ENCODE measurements at places on chromosomes 5 and 9.
A peak's percentile ranks its signal among the peaks of the same experiment; 100 is the strongest.

DNA sequence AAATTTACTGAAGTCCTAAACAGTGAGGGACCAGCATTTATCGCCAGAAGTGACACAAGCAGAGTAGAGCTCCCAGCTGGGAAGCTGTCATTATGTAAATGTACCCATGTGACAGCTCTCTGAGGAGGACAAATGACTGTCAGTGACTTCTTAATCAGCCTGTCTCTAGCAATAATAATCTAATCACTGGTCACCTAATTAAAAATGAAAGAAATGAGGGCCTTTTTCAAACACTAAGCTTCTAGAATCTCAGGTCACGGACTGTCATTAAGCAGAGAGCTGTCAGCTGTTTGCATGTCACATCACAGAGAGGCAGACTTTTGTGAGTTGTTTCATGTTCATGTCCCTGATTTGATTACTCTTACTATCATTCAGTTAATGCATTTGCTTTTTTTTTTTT lies 77.9 kb upstream of the FBXL17 start:
- DNase-seq = no peak

DNA sequence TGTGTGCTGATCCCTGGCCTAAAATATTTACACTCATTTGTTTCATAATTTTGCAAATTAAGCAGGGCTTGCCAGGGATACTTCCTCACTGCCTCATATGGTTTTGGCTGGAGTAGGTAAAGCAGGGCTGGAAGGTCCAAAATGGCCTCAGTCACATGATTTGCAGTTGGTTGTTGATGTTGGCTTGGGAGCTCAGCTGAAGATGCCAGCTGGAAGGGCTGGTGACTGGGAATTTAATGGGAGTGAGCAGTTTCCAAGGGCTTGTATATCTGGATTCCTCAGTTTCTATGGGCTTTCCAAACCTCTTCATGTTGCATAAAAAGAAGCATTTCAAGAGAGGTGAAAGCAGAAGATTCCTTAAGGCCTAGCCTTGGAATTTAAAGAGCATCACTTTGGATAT lies 729.3 kb downstream of the CDH18 start:
- no peak for DNase-seq

DNA sequence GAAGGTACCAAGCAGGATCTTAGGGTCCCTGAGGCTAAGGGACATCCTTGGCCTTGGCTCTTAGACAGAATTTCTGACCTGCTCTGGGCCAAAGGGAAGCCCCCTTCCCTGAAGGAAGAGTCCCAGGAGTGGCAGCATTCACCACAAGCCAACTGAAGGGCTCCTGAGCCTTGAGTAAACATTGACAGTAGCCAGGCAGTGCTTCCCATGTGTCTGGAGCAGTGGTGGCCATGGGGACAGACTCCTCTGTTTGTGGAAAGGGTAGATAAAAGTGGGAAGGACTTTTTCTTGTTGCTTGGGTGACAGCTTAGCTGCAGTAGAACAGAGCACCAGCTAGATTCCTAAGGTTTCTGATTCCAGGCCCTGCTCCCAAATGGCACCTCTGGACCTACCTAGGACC lies 61.4 kb upstream of the VLDLR start:
- no peak for DNase-seq

DNA sequence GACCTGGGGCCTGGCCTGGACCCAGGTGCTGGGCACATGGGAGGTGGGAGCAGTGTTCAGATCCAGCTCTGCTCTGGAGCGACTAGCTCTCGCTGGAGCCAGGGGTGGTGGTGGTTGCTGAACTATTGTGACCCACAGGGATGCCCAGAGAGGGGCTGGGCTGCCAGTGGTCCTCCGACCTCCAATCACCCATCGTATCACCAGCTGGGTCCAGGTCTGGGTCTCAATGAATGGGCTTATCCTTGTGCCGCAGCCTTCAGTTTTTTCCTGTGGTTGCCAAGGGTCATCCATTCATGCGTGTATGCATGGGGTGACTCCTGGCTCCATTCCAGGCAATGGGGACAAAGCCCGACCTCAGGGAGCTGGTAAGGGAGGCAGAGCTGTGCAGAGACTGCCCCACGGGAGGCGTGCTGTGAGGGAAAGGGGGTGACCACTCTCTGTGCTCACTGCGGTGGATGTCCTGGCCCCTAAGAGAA lies 68.6 kb upstream of the RNF130 start:
- no peak for DNase-seq

- peak; percentile 27 for DNase-seq
Measured at GRCh38 chr5:82793808-82794419, 283.3 kb downstream of the TMEM167A start.

DNA sequence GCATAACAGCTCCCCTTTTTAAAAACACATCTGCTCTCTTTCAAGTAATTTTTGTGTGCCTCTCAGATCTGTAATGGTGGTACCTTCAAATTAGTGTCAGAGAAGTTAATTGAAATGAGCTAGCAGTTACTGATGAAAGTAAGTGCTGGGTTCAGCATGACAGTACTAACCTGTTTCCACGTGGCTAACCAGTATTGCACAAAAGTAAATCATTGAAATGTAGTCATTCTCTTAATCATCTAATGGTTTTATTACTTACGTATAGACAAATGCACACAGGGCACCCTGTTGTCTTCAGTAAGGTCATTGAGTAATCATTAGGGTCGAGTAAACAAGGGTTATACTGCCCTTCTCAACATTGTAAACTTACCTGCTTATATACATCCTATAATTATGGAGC lies 157.8 kb upstream of the PRR16 start:
- no peak for DNase-seq

DNA sequence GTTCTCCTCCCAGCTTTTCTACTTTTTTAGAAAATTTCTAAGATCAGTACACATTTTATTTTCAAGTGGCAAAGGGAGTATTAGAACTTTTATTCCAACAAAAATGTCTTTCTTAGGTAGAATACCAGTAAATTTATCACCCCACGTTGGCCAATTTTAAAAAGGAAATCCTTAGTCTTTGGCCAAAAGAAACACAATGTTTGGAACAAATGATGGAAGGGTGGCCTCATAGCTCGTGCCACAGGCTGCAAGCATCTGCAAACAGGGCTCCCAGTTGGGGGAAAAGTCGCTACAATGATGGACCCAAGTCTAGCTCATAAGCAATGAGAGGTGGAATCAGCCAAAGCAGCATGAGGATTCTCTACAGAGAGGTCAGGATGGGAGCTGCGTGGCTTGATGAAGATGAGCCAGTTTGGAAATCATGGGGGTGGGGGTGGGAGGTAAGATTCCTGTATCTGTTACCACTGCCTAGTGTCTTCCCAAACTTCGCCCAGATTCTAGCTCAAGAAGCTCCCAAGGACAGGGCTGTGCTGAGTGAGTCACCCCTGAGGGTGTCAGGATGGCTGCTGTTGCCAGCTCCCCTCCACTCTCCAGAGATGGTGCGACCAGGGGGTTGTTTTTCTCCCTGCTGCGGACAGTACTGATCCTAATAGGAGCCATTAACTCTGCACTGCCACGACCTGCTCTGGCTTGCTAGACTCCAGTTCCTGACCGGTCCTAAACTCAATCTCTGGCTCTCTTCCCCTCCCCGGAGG lies 75.6 kb downstream of the DCP2 start:
- no peak for DNase-seq
